ENCODE measurements at places on chromosomes 6 and 20.
A peak's percentile ranks its signal among the peaks of the same experiment; 100 is the strongest.

DNA sequence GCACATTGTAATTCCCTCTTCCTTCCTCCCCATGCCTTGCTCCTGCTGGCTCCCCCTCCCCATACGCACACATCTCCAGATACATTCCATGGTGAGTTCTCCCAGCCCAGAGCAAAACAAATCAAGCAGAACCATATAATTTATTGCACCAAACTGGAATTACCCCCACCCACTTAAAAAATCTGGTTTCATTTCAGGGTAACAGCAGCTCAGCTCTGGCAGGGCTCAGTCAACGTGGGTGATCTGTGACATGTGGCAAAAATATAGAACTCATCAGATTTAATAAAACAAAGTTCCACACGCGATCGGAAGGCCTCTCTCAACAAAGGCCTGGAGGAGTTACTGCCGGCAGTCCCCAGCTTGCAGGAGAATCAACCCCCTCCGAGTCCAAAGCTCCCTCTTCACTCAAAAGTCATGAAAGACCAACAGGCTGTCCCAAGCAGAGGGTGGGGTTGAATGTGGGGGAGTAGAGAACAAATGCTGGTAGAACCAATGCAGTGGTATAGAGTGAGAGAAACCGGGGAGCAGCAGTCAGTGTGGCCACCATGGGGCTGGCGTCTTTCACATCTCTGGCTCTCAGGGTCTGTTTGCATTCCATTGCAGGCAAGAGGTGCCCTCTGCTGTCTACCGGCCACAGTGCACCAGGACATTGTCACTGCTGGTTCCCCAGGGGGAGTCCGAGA is 323.3 kb upstream of the NT5E start:
- peak; percentile 51 for DNase-seq

DNA sequence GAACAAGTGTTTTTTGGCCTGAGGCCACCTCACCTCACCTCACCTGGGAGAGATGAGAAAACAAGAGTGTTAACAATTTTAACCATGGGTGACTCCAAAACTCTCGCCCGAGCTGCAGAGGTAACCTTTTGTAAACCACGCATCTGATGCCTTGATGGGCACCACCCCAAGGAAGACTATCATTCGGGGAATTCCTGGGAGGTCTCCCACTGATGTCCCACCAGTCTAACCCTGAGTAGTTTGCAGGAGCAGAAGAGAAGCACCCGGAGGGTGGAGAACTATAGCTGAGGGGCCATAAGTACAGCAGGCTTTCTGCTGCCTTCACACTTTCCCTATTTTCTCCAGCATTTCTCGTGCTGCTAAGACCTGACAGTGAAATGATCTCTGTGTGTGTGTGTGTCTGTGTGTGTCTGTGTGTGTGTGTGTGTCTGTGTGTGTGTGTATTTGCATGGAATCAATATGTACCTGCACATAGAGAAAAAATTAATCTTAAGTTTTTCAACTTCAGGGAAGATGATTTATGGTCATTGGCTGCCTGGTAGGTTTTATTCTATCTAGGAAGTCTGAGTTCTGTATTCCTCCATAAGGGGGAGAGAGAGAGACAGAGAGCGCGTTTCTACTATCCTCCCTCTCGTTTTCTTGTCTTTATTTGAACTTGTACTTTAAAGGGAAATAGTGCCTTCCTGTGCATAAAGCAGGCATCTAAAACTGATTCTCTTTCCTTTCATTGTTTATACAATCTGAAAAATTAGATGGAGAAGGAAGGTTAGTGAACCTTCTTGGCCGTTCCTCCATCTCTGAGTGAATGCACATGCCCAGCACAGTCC is 75.8 kb downstream of the CAP2 start:
- no peak for DNase-seq

DNA sequence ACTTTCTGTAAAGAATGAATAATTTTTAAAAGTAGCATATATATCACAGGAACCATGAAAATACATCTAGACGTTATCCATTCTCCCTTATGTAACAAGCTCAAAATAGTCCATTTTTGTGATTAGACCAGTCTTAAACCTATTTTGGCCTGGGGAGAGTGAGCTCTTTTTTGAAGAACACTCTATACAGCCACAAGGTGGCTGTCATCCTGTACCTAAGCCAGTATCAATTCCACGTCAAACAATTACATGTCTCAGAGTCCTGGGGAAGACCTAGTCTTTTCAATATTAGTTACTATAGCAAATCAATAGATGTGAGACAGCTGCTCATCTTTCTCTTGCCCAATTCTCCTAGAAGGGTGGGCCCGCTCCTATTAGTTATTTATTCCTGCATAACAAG is 28.4 kb downstream of the FBXO5 start:
- peak; percentile 23 for DNase-seq

GRCh38 chr6:38187811-38188590 is 368.5 kb downstream of the ZFAND3 start:
- no peak for DNase-seq

GRCh38 chr6:133244519-133244918 is 3.4 kb downstream of the EYA4 start:
- DNase-seq: no peak

GRCh38 chr6:163422550-163422949 is 8.0 kb downstream of the QKI start:
- DNase-seq: no peak

DNA sequence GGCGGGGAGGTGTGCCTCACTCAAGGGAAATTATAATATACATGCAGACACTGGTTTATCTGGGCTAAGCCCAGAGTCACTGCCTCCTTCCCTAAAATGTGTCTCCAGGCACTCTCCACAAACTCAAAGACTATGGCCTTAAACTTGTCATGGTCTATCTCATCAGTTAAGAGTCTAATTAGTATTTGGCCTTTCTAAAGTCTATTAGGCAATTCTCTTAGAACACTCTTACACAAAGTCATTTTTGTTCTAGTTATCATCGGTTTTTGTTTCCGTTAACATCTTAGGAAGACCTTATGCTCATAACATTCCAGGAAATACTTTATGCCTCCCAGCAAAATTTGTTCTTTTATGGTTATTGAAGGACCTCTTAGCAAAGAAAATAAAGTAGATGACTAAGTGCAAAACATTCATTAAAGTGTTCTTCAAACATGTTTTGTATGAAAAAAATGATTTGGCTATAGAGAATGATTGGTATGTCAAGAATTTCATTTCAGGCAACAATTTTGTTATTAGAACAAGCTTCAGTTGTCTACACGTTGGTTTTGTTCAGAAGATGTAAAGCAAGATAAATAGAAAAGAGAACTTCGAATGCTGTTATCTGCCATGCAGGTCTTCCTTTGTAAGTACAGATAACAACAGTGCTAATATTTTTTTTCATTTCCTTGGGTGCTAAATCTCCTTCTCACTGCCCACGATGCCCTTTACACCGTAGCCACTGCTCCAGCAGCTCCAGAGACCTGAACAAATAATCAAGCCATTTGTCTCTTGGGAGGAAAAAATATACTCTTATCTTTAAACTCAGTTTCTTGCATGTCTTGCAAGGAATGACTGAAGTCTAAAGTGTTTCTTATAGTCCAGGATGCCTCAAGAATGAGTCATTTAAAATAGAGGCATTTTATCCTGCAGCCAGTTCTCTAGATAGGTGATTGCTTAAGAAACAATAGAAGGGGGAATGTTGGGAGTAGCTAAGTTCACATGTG is 170.4 kb downstream of the HTR1B start:
- no peak for DNase-seq

GRCh38 chr6:72386324-72386723 is 235.5 kb upstream of the KCNQ5 start:
- DNase-seq: no peak

DNA sequence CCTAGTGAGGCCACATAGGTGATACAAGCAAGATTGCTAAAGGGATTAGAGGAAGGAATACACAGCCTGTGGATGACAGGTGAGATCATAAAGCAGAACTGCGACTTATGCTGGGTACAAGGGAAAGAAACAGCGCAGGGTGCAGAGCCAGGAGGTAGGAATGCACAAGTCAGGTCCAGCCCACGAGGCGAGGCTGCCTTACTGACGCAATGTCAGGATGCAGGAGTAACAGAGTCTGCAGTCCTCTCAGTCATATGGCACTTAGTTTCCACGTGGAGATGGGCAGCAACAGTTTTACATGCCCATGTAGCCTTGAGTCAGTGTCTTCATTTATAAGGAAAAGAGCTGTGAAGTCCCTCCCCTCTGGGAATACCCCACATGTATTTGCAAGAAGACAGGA is 210.9 kb downstream of the SYNE1 start:
- DNase-seq: no peak

GRCh38 chr6:44925100-44925739 is 402.9 kb upstream of the RUNX2 start:
- DNase-seq: peak; percentile 12

DNA sequence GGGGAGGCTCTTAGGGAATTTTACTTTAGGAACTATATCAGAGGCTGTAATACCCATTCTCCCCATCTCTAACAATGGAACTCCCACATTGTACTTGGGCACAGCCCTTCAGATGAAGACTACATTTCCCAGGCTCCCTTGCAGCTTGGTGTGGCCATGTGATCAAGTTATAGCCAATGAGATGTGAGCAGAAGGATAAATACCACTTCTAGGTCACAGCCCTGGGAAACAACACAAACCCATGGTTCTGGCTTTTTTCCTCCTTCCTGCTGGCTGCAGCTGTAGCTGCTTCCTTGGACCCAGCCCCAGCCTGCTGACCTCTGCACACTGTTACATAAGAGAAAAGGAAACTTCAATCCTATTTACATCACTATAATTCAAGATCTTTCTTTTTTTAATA is 445.9 kb upstream of the JARID2 start:
- DNase-seq: peak; percentile 39

- no peak for DNase-seq
Observed at GRCh38 chr20:24779131-24779530, 169.9 kb upstream of the CST7 start.

DNA sequence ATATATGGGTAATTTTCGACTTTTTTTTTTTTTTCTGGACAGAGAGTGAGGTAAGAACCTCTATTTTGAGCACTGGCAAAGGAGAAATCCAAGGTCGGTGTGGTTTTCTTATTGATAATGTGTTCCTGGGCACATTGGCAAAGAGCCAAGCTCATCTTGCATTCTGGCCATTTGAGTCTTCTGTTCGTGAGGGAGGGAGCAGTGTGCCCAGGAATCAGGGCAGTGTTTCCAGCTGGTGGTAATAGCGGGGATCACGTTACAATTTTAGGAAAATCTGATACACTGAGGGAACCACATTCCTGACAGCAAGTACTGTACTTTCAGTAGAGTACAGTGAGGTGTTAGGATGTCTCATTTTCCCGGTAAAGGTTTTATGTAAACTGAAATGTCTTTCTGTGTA is 442.3 kb upstream of the MAP3K7 start:
- no peak for DNase-seq

DNA sequence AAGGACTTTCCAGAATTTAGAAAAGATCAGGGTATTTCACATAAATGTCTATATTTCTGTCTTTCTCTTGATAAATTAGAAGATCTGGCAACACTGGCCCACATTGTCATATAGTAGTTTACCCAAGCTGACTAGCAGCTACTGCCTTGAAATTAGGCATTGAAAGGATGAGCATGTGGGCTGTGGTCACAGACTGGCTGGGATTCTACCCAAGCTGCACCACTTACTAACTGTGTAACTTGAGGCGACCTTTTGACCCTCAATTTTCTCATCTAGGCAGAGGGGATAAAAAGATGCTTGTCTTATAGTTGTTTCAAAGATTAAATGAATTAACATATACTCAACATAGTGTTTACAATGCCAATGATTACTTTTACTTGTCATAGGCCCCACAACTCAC is 152.7 kb upstream of the BMP2 start:
- DNase-seq: no peak

DNA sequence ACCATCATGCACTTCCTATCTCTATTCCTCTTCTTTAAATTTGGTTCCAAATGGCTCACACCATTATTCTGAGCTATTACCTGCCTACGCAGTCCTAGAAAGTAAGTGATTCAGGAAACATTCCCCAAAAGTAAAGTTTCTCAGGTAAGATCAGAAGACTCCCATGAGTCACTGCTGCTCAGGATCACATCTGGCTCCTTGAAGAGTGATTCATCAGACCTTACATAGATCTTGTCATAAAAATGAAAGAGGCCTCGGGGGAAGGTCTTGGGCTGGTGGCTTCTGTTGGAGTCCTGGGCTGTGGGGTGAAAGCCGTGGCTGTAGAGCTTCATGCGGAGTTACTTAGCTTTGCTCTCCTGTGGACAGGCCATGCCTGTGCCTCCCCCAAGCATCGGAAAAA is 35.9 kb downstream of the PLG start:
- no peak for DNase-seq

- no peak for DNase-seq
Observed at GRCh38 chr6:63910863-63911551, 275.4 kb downstream of the PHF3 start.

DNA sequence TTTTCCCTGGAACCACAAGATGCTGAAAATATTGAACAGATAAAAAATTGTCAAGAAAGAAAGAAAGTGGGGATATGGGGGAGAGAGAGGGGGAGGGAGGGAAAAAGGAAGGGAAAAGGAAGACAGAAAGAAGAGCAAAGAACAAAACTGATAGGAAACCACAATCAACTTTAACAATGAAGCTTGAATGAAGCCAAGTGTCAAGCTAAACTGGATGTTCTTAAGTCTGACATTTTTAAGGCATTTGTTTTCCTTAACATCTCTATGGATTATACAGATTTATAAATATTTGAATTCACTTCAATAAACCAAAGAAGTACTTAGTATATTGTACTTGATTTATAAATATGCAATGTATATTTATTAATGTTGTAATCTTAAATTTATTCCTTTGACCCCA is 197.6 kb upstream of the SMLR1 start:
- no peak for DNase-seq

- peak; percentile 47 for DNase-seq
Observed at GRCh38 chr6:137495703-137496336, 1.6 kb upstream of the OLIG3 start.

DNA sequence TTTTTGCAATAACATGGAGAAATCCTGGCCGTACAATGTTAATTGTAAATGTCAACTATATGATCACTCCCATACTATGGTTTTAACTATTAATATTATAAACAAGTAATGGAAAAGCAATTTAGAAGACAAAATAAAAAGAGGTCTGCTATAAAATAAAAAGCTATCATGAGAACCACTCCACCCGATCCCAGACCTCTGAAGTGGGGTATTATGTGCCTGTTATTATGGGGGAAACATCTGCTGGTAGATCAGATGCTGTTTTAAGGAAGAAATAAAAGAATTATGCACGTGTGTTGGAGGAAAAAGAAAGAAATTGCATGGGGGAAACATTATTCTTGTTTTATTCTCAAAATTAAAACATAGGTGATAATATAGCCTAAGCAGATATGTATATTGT is 615.7 kb upstream of the ARID1B start:
- DNase-seq: no peak

DNA sequence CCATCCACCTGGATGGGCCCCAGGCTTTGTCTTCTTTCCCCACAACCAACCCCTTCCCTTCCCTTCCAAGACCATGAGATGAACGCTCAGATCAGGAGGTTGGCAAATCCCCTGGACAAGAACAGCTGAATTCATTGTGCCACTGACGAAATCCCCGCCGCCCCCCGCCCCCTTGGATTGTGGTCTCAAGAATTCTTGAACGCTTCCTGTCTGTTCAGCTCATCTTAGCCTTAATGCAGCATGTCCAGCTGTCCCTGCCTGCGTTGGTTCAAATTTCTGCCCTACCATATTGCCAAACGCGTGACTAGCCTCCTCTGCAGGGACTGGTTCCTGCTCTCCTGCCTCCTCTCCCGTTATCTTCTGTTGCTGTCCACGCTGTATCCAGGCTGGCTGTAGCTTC is 133.2 kb downstream of the CDH4 start:
- no peak for DNase-seq

GRCh38 chr20:13857961-13858360 is 73.1 kb downstream of the NDUFAF5 start:
- no peak for DNase-seq

- DNase-seq: no peak
Observed at GRCh38 chr6:67887747-67888545, 747.1 kb upstream of the ADGRB3 start.
